Hepatocyte (in vitro differentiated cells): ENCODE measurements at places on chromosomes 1 and 21. TPM values are rescaled to one million over a fixed set of nuclear protein-coding genes. Genes with fewer than 3 reads are reported as not detected.
A peak's percentile ranks its signal among the peaks of the same experiment; 100 is the strongest.

DNA sequence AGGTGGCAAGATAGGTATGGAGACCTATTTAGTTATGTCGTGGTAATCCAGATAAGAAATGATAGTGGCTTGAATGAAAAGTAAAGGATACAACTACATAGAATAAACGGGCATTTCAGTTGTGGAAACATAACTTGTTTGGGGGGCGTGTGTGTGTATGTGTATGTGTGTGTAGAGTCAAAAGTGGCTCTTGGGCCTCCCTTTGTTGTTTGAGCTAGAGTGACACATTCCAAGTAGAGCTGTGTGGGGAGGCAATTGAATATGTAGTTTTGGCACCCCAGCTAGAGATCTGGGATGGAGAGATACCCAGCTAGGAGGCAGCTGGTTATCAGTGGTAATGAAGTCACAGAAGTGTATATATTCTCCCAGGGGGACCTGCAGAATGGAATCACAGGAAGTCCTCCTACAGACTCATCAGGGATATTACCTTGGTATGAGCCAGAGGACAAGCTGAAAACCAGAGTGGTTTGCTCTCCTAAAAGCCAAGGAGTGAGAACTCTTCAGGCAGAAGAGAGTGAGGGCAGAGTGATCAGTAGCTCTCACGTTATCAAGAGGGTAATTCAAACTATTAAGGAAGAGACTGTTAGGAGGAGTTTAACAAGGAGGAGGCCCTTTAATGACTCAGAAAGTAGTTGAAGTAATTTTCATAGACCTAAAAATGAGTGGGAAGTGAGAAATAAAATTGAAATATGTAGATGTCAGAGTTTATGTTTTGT, 5.1 kb downstream of the CR1L start:
- H3K4me1 ChIP-seq: peaks cover 6% of the 10 kb centered on the region
- H3K27ac ChIP-seq: no peak overlapping the region
- H3K36me3 ChIP-seq: no peaks in the 10 kb centered on the region
- no peaks in the 10 kb centered on the region for H3K27me3 ChIP-seq
- H3K4me3 ChIP-seq: no peak overlapping the region

DNA sequence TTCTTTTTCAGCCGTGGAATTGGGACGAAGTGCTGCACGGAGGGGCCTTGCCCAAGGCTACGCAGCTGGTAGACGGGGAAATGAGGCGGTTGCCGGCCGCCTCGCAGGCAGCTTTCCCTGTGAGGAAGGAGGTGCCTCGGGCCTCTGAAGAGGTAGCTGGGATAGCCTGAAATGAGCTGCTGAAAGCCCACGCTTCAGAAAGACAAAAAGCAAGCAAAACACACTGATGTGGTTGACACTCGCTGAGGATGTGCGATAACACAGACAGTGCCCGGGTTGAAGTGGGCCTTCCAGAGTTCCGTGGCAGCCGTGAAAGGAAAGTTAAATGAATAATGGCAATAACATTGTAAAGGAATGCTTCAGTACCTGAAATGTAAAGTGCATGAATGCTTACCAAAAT, 47.2 kb downstream of the S1PR1 start:
- no peak for DNase-seq
- H3K36me3 ChIP-seq: no peaks in the 10 kb centered on the region
- no peaks in the 10 kb centered on the region for H3K27me3 ChIP-seq
- H3K4me1 ChIP-seq: peaks cover 19% of the 10 kb centered on the region
- H3K27ac ChIP-seq: no peak overlapping the region

- no peak overlapping the region for H3K4me3 ChIP-seq
- no peaks in the 10 kb centered on the region for H3K27me3 ChIP-seq
- H3K4me1 ChIP-seq: no peaks in the 10 kb centered on the region
- DNase-seq: no peak
Observed at GRCh38 chr1:172411791-172412338, 8.6 kb upstream of the C1orf105 start.

DNA sequence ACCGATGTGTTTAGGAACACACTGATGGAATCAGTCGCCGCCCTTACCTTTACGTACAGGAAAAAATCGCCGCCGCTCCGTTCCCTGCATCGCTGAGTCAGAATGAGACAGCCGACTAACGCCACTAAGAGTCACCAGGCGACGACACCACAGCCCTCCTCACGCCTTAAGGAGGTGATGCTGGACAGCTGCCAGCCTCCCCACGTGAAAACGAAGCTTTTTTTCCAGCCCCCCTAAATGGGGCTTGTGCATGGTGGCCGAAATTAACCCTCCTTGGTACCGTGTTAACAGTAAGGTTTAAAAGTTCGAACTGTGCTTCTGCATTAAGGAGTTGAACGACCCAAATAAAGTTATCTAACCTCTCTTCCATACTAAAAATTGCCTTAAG, 511 bp downstream of the DNTTIP2 start:
- peaks cover 4% of the 10 kb centered on the region for H3K4me1 ChIP-seq
- H3K4me3 ChIP-seq: peak overlapping the region; percentile 78
- no peaks in the 10 kb centered on the region for H3K27me3 ChIP-seq
- H3K36me3 ChIP-seq: no peaks in the 10 kb centered on the region
- peak overlapping the region; percentile 89 for H3K27ac ChIP-seq

Gene ANKRD45
- polyA plus RNA-seq: 1.0 and 2.2 TPM in 2 replicates
